ENCODE measurements at places on chromosomes 3 and 15. TPM values are rescaled to one million over a fixed set of nuclear protein-coding genes. Genes with fewer than 3 reads are reported as not detected.
A peak's percentile ranks its signal among the peaks of the same experiment; 100 is the strongest.

DNA sequence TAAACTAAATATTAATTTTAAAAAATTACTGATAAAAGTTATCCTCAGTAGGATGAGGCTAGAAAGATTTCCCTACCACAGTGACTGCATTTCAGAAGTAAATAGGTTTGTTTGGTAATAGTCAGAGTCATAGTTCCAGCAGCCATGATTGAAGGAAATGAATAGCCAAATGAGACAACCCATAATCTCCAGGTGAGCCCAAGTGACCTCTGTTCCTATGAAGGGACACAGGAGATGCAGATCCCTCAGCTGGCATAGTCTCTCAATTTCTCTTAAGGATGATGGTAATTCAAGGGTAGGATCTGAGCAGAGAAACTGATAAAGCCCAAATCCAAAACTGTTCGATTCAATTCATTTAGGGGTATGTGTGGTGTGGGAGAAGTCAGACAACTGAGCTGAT, 461.8 kb downstream of the RAP2B start:
- DNase-seq: no peak
- H3K27ac ChIP-seq: no peak overlapping the region
- no peaks in the 10 kb centered on the region for H3K27me3 ChIP-seq
- H3K36me3 ChIP-seq: no peaks in the 10 kb centered on the region
- H3K4me1 ChIP-seq: no peaks in the 10 kb centered on the region

- peak overlapping the region; percentile 73 for H3K27ac ChIP-seq
- no peak for DNase-seq
- no peaks in the 10 kb centered on the region for H3K36me3 ChIP-seq
Observed at GRCh38 chr3:27590437-27591298, 106.5 kb upstream of the SLC4A7 start.

DNA sequence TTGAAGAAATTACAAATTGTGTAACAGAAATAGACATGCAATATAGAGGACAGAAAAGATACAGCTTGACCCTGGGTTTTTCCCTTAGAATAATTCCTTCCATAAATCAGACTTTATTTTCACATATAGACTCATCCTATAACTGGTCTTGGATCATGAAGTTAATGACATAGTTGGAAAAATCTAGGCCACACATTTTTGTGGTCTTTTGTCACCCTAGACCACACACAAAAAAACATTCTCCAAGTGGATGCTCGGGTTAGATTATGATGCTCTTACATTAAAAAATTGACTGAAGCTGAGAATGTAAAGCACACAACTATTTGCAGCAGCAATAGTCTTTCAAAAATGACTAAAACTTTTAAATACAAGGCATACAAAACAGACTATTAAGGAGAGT, 7.5 kb upstream of the PLA2G4D start:
- no peak overlapping the region for H3K27ac ChIP-seq
- no peak overlapping the region for H3K4me3 ChIP-seq
- no peaks in the 10 kb centered on the region for H3K36me3 ChIP-seq

- peaks cover 5% of the 10 kb centered on the region for H3K27me3 ChIP-seq
- no peak overlapping the region for H3K27ac ChIP-seq
- no peak for DNase-seq
- no peak overlapping the region for H3K4me3 ChIP-seq
- peaks cover 36% of the 10 kb centered on the region for H3K4me1 ChIP-seq
- H3K36me3 ChIP-seq: no peaks in the 10 kb centered on the region
Observed at GRCh38 chr3:186823386-186823785, 17.1 kb upstream of the RFC4 start.

DNA sequence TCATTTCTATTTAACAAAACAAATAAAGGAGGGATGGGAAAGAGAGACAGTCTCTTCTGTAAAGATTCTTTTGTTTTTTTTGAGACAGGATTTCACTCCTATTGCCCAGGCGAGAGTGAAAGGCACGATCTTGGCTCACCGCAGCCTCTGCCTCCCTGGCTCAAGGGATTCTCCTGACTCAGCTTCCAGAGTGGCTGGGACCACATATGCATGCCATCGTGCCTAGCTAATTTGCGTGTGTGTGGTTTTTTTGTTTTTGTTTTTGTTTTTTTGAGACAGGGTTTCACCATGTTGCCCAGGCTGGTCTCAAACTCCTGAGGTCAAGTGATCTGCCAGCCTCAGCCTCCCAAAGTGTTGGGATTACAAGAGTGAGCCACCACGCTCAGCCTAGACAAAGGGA, 23.3 kb downstream of the STAG1 start:
- H3K36me3 ChIP-seq: no peaks in the 10 kb centered on the region
- H3K4me3 ChIP-seq: peak overlapping the region; percentile 55
- peaks cover 58% of the 10 kb centered on the region for H3K4me1 ChIP-seq
- H3K27me3 ChIP-seq: no peaks in the 10 kb centered on the region

GRCh38 chr15:62164014-62164395, 1.1 kb downstream of the C2CD4B start:
- no peaks in the 10 kb centered on the region for H3K36me3 ChIP-seq
- H3K4me1 ChIP-seq: no peaks in the 10 kb centered on the region

DNA sequence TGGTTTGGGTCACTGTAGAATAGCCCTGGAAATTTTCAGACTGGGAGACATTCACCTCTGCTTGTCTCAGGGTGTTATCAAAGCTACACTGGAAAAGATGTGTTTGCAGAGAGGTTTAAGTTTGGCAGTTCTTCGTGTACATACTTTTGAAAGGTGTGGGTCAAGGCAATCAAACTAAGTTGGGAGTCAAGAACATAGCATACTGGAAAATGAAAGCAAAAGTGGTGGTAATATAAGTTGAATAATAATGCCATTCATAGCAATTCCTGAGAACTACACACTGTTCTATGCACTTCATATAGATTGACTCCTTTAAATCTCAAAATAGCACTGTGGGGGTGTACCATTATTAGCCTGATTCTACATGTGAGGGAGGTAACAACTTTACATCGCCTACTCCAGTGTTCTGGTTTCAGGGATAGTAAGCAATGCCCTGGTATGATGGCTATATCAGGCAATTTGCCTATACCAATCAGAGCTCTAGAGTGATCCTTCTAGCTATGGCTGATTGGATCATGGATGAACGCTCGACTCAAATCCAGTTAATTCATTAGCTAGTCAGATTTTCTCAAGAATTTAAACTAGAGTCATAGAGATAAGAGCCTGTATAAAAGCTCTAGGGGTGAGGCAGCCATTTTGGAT, 44.6 kb upstream of the RASGRP1 start:
- no peaks in the 10 kb centered on the region for H3K4me1 ChIP-seq
- no peaks in the 10 kb centered on the region for H3K36me3 ChIP-seq
- no peak overlapping the region for H3K4me3 ChIP-seq
- no peak overlapping the region for H3K27ac ChIP-seq
- H3K27me3 ChIP-seq: no peaks in the 10 kb centered on the region
- DNase-seq: no peak

The TRPM7 gene
- total RNA-seq: 61.7 TPM

The ITIH1 gene
- total RNA-seq: not detected

The PLOD2 gene
- total RNA-seq: 42.8 TPM

The ACKR4 gene
- 7.3 TPM for total RNA-seq

Measured in thoracic aorta (tissue), 2 donors.